ENCODE measurements at places on chromosomes 16 and 17. TPM values are rescaled to one million over a fixed set of nuclear protein-coding genes. Genes with fewer than 3 reads are reported as not detected.
A peak's percentile ranks its signal among the peaks of the same experiment; 100 is the strongest.

DNA sequence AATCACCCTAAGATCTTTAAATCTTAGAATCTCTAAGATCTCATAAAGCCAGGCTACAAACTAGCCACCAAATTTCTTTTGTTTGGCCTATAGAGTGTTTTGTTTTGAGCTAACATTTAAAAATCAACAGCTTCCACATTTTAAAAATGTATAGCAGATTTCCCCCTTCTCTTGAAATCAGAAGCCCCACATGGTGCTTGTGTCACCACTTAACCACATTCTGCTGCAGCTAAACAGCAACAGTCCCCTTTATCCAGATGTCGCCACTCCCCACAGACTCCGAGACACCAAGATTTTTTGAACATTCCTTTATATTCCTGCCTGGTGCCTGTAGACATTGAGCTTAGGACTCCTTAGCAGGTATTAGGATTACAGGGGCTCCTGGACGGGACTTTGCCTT lies 16.0 kb downstream of the GUCY2D start:
- H3K27ac ChIP-seq, result no peak overlapping the region
- DNase-seq, result no peak
- H3K4me3 ChIP-seq, result no peak overlapping the region
- no peaks in the 10 kb centered on the region for H3K36me3 ChIP-seq
- H3K27me3 ChIP-seq, result peaks cover 3% of the 10 kb centered on the region

GRCh38 chr17:76578376-76578775 lies 7.3 kb downstream of the ST6GALNAC2 start:
- no peaks in the 10 kb centered on the region for H3K4me1 ChIP-seq
- H3K4me3 ChIP-seq, result no peak overlapping the region
- no peaks in the 10 kb centered on the region for H3K27me3 ChIP-seq
- H3K36me3 ChIP-seq, result no peaks in the 10 kb centered on the region

DNA sequence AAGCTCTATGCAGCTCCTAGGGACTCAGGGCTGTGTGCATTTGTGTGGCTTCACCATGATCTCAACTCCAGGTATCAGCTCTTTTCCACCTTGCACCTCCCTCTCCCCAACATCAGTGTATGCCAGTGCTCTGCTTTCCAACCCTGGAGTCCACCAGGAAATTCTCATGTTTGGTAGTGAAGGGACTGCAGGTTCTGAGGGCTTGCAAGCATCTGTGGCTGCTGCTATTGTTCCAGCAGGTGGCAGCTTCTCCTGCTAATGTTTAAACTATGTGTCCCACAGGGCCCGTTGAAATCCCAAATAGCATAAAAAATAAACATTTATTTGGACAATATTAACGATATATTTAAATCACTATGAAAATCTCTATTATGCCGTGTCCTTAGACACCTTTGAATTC lies 82.0 kb downstream of the RGS9 start:
- no peak overlapping the region for H3K27ac ChIP-seq
- H3K27me3 ChIP-seq, result peaks cover 47% of the 10 kb centered on the region
- no peaks in the 10 kb centered on the region for H3K36me3 ChIP-seq
- no peak overlapping the region for H3K4me3 ChIP-seq
- peak; percentile 40 for DNase-seq

- no peaks in the 10 kb centered on the region for H3K4me1 ChIP-seq
- DNase-seq, result no peak
- no peak overlapping the region for H3K4me3 ChIP-seq
- H3K36me3 ChIP-seq, result no peaks in the 10 kb centered on the region
- H3K27ac ChIP-seq, result no peak overlapping the region
Observed at GRCh38 chr17:28476076-28476865, 2.8 kb downstream of the SLC13A2 start.

- H3K4me1 ChIP-seq, result no peaks in the 10 kb centered on the region
- no peak overlapping the region for H3K27ac ChIP-seq
- no peak for DNase-seq
- no peak overlapping the region for H3K4me3 ChIP-seq
- H3K36me3 ChIP-seq, result no peaks in the 10 kb centered on the region
- no peaks in the 10 kb centered on the region for H3K27me3 ChIP-seq
Observed at GRCh38 chr17:70060415-70060814, 14.6 kb upstream of the KCNJ16 start.

CPHXL2 gene
- not detected for total RNA-seq

SPN gene
- total RNA-seq, result not detected
